ENCODE measurements at places on chromosomes 16 and 17. TPM values are rescaled to one million over a fixed set of nuclear protein-coding genes. Genes with fewer than 3 reads are reported as not detected.
A peak's percentile ranks its signal among the peaks of the same experiment; 100 is the strongest.

CETP gene
- total RNA-seq: 3.8 TPM

CDK3 gene
- 3.6 TPM for total RNA-seq

GP1BA gene
- not detected for total RNA-seq

C17orf58 gene
- total RNA-seq: 6.9 TPM

CCL8 gene
- not detected for total RNA-seq

SLC5A11 gene
- 1.1 TPM for total RNA-seq

DNA sequence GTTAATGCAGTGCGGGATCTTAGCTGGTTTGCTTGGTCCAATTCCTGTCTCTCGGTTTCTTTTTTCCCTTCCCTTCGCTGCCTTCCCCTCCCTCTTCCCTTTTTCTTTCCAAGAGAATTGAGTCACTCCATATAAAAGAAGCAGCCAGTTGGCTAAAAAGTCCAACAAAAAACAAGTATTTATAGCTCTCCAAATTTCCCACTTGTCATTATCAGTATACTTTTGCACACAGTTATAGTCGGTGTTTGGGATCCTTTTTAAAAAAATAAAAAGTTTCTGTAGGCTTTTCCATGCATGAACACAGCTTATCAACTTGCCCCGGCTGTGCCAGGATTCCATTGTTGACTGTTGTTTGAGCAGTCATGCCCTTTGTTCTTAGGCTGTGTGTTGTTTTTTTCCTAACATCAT is 24.9 kb downstream of the HMOX2 start:
- no peak for DNase-seq

- DNase-seq: no peak
Measured at GRCh38 chr16:53966821-53967571, 263.0 kb downstream of the FTO start.

DNA sequence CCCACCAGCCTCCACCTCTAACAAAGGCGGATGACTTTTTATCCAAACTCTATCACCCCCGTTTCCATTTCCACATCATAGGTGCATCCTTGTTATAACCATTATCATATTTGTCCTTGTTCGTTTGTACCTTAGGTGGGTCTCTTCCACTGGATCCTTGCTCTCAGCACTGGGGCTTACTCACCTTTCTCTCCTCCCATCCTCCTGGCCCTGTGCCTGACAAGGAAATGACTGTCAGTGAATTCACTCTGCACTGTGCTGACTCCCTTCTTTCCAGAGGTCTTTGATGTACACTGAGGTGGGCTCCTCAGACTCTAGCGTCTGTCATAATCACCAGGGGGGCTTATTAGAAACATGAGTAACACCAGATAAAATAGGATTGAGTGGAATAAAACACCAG is 3.1 kb downstream of the GSG1L2 start:
- no peak for DNase-seq

DNA sequence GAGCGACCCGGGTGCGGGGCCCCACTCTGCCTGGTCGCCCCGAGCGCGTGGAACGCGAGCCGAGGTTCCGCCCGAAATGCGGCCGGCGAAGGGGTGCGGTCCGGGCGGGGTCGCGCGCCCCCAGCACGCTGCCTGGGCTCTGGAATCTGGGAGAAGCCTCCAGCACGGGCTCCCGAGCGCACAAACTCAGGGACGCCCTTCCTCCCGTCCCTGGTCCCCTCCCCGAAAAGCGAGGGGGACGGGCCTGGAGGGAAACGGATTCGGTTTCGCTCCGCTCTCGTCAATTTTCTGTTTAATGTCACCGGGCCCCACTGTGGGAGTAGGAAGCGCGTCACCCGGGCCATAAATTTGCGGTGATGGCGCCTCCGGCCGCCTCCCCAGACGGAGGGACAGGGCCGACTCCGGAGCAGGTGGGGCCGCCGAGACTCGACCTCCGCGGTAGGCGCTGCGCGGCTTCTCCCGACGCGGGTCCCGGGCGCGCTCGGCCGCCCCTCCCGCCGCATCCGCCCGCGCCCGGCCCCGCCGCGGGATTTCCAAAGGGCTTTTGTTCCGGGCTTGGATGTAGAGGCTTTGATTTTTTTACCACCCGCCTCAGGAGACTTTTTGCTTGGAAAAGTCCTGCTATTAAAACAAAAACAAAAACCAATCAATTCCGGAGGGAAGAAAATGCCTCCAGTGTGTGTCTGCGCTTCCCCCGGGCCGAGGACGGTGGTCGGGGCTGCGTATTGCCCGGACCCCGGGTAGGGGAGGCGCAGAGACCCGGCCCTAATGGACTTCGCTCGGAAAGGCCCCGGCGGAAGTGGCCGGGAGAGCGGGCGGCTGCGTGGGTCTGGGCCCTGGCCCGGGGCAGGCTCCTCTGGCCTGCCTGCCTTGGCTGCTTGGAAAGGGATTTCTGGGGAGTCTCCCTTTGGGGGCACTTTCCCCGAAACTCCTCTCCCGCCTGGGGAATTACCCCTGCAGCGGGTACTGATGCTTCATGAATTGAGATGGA is 7.9 kb upstream of the BAHCC1 start:
- DNase-seq: peak; percentile 64

GRCh38 chr17:62826956-62827355 is 18.8 kb upstream of the MARCHF10 start:
- DNase-seq: no peak

DNA sequence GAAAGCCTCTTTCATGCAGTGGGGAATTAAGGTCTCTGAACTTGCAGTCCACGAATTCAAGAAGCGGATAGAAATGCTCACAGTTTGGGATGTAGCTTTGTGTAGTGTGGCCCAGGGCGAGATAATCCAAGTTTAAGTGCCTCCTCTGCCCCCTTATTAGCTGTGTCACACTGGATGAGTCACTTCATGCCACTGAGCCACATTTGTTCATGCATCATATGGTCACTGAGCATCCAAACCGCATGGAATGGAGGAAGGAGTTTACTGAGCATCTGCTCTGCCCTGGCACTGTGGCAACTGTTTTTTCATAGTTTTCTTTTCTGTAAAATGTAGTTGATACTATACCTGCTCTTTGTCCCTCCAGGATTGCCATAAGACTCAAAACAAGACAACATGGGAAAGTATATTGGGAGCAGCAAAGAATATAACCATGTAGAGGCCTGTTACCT is 15.1 kb upstream of the DHX8 start:
- DNase-seq: no peak

DNA sequence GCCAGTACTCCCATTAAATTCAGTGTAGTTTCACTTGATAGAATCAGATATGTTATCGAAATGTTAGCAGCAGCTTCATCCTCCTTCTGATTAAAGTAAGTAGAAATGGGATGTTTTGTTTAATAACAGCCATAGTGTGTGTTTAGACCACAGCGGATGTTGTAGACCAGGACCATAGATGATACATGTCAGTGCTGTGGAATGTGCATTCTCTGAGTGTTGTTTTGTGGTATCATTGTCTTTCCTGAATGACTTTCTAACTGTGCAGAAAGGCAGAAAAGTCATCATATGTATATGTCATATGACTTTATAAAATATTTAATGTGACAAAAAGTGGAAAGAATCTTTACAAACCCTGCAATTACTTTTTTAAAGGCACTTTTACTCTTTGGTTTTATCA is 55.6 kb downstream of the CYLD start:
- DNase-seq: no peak

Measured in left lobe of liver (tissue), 2 donors.